Glomerular endothelial cell (primary cell): ENCODE measurements at places on chromosomes 13 and 19. TPM values are rescaled to one million over a fixed set of nuclear protein-coding genes. Genes with fewer than 3 reads are reported as not detected.

The GFY gene
- total RNA-seq = not detected in 2 replicates

The KLK4 gene
- total RNA-seq = not detected in 2 replicates

The MAN2B1 gene
- total RNA-seq = 108 and 113 TPM in 2 replicates

The EDNRB gene
- total RNA-seq = 18.8 and 25.6 TPM in 2 replicates

The CHAMP1 gene
- 19.9 and 20.0 TPM in 2 replicates for total RNA-seq

The CFAP97D2 gene
- not detected in 2 replicates for total RNA-seq

The MBD3L2 gene
- total RNA-seq = not detected in 2 replicates

DNA sequence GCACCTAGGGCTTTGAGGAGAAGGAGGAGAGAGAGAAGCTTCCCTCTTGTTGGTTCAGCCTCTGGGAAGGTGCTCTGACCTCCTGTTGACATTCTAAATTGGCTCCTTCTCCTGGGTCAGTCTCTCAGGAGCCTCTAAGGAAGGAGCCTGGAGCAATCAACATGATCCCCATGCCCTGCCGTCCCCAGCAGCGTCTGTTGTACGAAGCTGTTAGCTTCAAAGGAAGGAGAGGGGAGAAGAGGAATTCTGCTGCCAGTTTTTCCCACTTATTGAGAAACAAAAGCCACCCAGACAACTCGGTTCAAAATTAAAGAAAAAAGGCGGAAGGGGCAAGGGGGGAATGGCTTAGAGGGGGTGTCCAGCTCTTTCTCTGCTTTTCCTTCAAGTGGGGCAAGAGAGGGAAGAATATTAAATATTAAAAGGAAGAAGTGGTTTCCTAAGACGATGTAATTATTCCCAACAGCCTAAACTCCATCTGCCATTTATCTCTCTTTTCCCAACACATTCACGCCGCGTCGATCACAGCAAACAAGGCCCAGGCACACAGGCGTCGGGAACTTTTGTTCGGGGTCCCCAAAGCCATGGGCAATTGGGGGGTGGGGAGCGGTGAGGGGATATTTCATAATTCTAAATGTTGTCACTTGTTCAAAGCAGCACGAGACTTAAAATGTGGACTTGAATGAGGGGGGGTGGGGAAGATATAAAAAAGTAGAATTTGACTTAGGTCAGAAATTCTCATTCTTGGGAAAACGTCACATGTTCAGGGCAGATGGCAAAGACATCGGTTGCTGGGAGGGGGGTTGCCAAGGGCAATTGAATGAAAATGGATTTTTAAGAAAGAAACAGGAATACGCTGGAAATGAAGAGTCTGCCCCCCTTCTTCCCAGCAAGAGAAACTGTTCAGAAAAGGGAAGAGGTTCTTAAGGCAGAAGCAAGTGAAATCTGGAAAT, 116.8 kb upstream of the CACNA1A start:
- no peak for DNase-seq

DNA sequence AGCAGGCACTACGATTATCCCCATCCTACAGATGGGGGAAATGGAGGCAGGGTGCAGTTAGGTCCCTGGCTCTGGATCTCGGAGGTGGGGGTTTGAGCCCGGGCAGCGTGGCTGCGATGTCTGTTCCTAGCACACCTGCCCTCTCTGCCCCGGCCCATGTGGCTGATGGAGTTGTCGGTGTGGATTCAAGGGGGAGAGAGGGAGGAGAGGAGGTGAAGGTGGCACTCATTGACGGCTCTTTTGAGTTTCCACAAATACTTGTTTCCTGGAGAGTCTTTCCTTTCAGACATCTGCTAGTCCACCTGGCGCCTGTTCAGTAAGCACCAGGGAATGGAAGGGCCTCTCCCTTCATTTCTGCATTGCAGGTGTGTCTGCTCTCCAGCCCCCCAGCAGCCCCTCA, 69.9 kb downstream of the ARHGEF18 start:
- DNase-seq = no peak

GRCh38 chr19:1650650-1651567, 1.5 kb downstream of the TCF3 start:
- DNase-seq = no peak

DNA sequence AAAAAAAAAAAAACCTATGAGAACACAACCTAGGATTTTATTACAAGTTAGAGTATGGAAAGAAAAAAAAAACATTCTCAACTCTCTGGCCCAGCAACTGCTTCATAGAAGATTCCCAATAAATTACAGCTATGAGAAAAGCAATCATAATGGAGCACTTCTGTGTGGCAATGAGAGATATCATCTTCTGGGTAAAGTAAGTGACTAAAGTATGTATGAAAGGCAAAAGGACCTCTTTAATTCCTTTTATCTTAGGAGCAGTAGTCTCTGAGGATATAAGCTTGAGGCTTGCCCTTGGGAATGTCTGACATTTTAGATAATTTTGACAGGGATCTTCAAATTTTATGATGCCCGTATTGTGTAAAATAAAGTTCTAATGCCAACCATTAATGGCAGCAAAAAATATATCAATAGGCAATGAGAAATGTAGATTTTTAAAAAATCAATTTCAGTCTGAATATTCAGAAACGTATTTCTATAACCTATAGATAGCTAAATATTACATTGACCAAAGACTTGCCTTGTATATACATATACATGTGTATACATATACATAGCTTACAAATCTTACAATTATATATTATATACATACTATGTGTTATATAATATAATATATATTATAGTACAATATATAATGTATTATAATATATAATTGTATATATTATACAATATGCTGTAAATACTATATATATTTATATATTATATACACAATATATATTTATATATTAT, 823.9 kb upstream of the SLITRK1 start:
- no peak for DNase-seq

DNA sequence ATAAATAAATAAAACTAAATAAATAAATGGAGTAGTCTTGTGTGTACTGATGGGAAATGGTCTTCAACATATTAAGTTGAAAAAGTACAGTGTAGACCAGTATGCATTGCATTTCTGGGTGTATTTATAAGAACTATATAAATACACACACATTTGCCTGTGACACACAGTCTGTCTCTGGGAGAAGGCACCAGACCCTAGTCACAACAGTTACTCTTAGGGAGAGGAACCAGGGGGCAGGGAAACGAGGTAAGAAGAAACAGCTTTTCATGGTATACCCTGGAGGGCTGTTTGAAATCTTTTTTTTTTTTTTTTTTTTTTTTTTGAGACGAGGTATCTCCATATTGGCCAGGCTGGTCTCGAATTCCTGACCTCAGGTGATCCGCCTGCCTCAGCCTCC, 2.8 kb upstream of the S1PR2 start:
- DNase-seq = no peak

DNA sequence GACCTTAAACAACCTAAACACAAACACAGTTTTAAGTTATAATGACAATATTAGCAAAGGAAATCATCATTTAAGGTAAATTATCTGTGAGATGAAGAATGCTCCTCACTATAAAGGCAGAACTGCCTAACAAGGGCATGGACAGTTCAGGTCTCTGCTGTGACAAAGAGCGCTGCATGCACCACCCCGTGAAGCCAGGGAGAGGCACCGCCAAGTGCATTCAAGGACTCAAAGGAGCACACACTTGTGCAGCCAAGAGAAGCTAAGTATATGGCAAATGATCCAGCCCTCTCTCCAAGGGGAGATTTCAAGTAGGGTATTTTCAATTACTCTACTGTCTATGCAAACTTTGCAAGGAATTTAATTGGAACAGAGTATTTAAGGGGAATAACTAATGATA, 126.0 kb downstream of the RAP2A start:
- no peak for DNase-seq

GRCh38 chr19:2332341-2333026, 4.0 kb downstream of the SPPL2B start:
- DNase-seq = no peak

DNA sequence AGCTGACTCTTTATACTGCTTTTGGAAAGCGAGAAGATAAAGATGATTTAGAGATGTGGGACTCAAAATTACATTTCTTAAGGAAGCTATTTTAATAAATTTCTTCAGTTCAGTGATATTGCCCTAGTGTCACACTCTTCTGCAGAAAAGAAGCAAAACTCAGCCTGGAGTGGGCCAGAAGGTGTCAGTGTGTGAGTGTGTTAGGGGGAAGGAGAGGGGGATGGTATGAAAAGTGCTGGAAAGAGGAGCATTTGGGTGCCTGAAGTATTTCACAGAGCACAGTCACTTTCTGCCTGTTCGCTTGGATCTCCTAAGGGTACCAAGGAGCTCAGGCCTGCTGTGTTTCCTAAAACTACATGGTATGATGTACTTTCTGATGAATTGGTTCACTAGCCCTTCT, 84.5 kb upstream of the FRY start:
- no peak for DNase-seq

DNA sequence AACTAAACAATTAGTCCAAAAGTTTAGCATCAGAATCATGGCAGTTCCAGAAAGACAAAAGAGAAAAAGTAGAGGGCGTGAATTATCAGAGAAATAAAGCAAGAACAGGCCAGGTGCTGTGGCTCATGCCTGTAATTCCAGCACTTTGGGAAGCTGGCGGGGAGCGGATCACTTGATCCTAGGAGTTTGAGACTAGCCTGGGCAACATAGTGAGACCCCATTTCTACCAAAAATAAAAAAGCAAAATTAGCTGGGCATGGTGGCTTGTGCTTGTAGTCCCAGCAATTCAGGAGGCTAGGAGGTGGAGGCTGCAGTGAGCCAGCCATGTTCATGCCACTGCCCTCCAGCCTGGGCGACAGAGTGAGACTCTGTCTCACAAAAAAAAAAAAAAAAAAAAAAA, 18.4 kb downstream of the ARL11 start:
- DNase-seq = no peak
